ENCODE measurements at places on chromosomes 3 and 15. TPM values are rescaled to one million over a fixed set of nuclear protein-coding genes. Genes with fewer than 3 reads are reported as not detected.

The HES1 gene
- polyA plus RNA-seq = not detected

The ULK3 gene
- 43.1 TPM for polyA plus RNA-seq

The LSAMP gene
- polyA plus RNA-seq = not detected

The PLCH1 gene
- not detected for polyA plus RNA-seq
